Myocyte (in vitro differentiated cells): ENCODE measurements at places on chromosomes 1 and 21. TPM values are rescaled to one million over a fixed set of nuclear protein-coding genes. Genes with fewer than 3 reads are reported as not detected.

DCST2 gene
- total RNA-seq: not detected in 2 replicates

- no peak for DNase-seq
Measured at GRCh38 chr1:58657082-58657481, 42.8 kb downstream of the MYSM1 start.

GRCh38 chr1:169466259-169467230 is 19.2 kb downstream of the SLC19A2 start:
- DNase-seq: peak; percentile 47

DNA sequence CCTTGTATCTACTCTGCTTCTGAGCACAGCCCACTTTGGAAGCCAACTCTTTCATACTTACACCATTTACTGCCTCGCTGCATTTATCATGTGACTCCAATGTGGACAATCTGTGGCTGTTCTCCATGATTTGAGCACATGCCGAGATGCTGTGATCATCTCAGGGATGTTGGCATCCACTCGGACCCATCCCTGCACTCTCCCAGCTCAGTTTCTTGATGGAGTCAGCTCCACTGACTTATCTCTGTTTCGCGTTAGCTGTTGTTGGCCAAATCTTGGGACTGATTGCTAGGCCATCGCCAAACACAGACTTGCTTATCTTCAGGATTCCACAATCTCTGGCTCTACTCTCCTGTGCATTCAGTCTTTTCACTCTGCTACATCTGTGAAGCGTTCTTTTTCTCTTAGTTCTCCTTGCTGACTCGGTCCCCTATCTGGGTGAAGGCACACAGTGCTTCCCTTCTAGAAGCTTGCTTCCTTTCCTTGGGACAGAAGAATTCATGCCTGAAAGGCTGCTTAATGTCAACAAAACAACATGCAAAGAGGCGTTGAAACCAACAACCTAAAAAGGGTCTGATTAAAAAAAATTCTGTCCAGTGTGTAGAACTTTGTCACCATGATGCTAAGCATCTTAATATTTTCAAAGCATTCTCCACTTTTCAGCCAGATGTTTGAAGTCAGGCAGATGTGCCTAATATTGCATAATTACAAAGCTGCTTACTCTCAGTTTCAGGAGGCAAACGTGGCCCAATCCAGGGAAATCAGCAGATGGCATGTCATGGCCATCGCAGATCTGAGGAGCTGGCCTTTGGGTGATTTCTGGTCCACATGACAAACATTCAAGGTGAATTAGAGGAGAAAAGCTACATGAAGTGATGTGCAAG is 120.7 kb downstream of the NGF start:
- no peak for DNase-seq

DNA sequence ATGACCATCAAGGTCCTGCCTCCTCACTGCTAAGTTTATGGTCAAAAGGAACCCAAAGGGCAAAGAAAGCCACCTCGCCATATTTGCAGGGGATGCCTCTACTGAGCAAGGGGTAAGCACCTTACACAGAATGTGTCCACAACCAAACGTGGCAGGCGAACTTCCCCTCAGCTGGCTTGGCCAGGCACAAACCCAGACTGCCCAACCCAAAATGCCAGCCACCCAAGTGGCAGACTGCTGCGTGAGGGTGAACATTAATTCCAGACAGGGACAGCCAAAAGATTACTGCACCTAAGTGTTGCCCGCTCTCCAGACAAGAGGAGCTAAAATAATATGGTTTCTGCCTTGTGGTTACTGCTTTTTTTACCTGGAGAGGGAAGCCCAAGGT is 16.0 kb downstream of the ZNF697 start:
- DNase-seq: no peak

BLACAT1 gene
- total RNA-seq: not detected in 2 replicates

- no peak for DNase-seq
Measured at GRCh38 chr1:82492159-82492558, 691.4 kb downstream of the ADGRL2 start.

CFAP57 gene
- 0.21 and 0.47 TPM in 2 replicates for total RNA-seq

SLC19A2 gene
- 11.2 and 14.6 TPM in 2 replicates for total RNA-seq

- DNase-seq: peak; percentile 34
Measured at GRCh38 chr1:38586993-38587646, 272.5 kb downstream of the RRAGC start.

- DNase-seq: no peak
Measured at GRCh38 chr21:29508301-29508700, 209.6 kb downstream of the BACH1 start.

FGR gene
- total RNA-seq: 0.05 and 0.29 TPM in 2 replicates

DNA sequence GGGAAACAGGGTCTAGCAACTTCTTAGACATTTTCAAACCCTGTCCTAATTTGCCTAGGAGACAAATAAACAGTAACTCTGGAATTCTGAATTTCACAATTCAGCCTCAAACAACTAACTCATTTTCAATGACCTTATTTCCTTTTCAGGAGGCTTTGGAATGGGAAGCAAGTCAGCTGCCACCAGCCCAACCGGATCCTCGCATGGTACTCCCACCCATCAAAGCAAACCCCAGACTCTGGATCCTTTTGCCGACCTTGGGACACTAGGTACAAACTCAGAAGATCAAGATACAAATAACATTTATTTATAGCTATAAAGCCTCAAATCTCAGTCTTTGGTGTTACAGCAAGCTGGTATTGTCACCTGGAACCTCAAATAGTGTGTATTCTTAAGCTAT is 18.9 kb upstream of the LEPR start:
- DNase-seq: no peak

TFF2 gene
- total RNA-seq: not detected in 2 replicates

- DNase-seq: no peak
Measured at GRCh38 chr1:157955221-157955620, 38.2 kb upstream of the KIRREL1 start.

- DNase-seq: no peak
Measured at GRCh38 chr1:195664628-195665027, 943.6 kb downstream of the KCNT2 start.

GRCh38 chr1:207344221-207344620 is 22.7 kb downstream of the CD55 start:
- DNase-seq: no peak

- DNase-seq: no peak
Measured at GRCh38 chr1:9590201-9590600, 1.5 kb downstream of the TMEM201 start.

- DNase-seq: peak; percentile 85
Measured at GRCh38 chr1:202697038-202697437, 13.2 kb downstream of the SYT2 start.

- DNase-seq: no peak
Measured at GRCh38 chr1:88662723-88663122, 21.4 kb upstream of the PKN2 start.

BTBD19 gene
- 5.4 and 20.8 TPM in 2 replicates for total RNA-seq

INSRR gene
- 0.05 TPM in 1 of 2 replicates, not detected in the other for total RNA-seq

- peak; percentile 86 for DNase-seq
Measured at GRCh38 chr1:240526312-240526711, 85.6 kb downstream of the GREM2 start.

DNA sequence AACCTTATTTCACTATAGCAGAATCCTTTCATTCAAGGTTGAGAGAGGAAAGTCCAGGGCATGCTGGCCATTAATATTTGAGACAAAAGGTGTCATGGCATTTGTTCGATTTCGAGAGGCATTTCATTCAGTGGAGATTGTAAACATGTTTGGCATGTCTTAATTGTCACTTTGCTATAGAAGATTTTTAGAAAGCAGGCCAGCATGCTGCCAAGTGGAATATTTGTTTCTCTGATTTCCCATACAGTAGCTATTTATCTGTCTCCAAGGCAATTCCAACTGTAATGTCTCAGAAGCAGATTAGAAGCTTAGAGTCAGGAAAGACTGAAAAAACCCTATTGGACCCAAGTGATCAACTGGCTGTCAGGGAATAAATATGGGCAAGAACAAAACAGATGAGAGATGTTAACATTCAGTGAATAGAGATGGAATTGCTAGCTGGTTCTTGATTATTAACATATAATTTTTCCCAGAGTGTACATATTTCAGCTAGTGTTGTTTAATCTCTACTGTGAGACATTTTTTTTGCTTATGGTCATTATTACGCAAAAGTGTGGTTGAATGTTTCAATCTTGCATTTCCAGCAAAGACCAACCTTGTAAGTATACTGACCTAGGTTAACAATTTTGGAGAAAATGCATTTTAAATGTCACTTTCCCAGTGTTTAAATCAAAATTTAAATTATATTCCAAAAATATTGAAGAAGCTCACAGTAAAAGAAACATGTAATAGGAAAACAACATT is 174.6 kb downstream of the KCNK2 start:
- no peak for DNase-seq

GRCh38 chr1:185627171-185627570 is 107.0 kb upstream of the HMCN1 start:
- no peak for DNase-seq

DNA sequence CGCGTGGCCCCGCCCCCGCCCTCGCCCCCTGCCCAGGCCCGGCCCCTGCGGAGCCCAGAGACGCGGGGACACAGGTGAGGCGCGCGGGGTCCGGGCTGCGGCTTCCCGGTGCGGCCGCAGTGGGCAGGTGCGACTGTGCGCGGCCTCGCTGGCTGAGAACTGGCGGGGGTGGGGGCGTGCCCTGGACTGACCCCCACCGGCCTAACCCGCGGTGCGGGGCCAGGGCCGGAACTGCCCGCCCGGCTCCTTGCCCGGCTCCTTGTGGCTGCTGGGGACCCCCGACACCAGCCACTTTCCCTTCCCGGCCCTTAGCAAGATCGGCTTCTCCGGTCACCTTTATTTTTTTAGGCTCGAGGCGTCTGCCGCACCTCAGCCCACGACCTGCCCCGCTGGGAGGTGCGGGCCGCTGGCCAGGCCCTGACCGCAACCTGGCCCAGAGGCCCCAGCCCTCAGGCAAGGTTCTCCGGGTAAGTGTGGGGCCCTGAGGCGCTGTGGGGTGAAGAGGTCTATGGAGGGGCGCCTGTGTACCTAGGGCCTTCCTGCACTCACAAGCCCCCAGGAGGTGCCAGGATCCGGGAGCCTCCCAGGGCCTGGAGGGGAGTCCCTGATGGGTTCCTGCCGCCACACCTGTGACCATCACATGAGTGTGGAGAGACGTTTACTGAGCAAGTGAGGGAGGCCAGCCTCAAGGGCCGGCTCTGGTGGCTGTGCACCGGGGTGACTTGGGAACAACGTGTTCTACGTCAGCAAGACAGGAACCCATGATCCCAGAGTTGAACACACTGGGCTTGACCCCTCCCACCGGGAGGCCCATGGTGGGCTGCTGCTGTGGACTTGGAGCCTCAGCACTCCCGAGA is at the start of gene SMIM1:
TSS of gene SMIM1 (plus strand) at position 35 of the 857 bp plus-strand sequence. CDS start 2,625 bp downstream, outside the sequence.
- DNase-seq: no peak

MPL gene
- 0.08 TPM in 1 of 2 replicates, not detected in the other for total RNA-seq

ILDR2 gene
- 0.13 and 0.21 TPM in 2 replicates for total RNA-seq

DNA sequence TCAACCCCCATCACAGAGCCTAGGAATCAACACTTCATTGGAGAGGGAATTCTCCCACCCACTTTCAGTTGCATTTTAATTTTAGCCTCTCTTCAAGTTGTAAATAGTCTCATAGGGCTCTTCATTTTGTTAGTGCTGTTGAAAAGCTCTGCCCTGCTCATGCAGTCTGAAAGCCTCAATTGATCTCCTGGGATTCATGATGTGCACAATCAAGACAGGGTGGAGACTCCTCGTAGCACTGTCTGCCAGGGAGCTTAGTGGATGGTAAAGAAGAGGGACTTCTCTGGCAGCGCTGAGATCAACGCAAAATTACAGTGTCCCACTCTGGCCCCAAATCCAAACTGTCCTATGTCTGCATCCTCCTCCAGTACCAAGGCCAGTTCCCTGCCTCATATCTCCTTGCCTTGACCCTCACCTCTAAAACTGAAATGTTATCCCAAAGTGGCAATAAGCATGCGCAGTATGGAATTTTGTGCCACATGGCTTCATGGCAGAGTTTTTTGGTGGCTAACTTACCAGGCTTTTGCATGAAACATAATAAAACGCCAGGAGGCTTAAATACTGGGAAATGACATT is 282.2 kb downstream of the CACNA1E start:
- no peak for DNase-seq

OR10T2 gene
- not detected in 2 replicates for total RNA-seq

DNA sequence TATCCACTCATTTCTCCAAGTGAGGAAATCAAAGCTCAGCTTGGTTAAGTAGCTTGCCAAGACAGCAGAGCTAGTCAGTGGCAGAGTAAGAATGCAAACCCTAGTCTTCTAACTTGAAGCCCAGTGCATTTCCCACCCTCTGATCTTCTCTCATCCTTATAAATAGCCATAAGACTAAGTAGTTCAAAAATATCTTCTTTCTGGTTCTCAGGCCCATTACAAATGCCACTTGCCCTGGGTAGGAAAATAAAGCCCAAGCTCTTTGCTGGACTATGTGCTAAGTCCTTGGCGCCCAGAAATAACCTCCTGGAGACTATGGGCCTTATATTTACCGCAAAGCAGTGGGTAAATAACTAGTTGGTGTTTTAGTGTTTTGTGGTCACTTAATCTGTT is 505.8 kb downstream of the PLPP3 start:
- DNase-seq: peak; percentile 90

POTED gene
- total RNA-seq: not detected in 2 replicates

GRCh38 chr21:26747216-26747615 is 98.0 kb downstream of the ADAMTS1 start:
- no peak for DNase-seq

GRCh38 chr1:27413004-27413403 is 20.6 kb downstream of the GPR3 start:
- no peak for DNase-seq

DNA sequence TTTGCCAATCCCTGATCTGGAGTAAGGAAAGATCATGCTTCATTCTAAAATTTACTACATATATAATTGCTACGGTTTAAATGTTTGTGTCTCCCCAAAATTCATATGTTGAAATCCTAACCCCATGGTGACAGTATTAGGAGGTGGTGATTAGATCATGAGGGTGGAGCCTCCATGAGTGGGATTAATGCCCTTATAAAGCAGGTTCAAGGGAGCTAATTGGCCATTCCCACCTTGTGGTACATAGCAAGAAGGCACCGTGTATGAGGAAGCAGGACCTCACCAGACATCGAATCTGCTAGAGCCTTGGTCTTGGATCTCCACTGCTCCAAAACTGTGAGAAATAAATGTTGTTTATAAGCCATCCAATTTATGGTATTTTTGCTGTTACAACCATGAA is 55.5 kb downstream of the GADD45A start:
- no peak for DNase-seq

DNA sequence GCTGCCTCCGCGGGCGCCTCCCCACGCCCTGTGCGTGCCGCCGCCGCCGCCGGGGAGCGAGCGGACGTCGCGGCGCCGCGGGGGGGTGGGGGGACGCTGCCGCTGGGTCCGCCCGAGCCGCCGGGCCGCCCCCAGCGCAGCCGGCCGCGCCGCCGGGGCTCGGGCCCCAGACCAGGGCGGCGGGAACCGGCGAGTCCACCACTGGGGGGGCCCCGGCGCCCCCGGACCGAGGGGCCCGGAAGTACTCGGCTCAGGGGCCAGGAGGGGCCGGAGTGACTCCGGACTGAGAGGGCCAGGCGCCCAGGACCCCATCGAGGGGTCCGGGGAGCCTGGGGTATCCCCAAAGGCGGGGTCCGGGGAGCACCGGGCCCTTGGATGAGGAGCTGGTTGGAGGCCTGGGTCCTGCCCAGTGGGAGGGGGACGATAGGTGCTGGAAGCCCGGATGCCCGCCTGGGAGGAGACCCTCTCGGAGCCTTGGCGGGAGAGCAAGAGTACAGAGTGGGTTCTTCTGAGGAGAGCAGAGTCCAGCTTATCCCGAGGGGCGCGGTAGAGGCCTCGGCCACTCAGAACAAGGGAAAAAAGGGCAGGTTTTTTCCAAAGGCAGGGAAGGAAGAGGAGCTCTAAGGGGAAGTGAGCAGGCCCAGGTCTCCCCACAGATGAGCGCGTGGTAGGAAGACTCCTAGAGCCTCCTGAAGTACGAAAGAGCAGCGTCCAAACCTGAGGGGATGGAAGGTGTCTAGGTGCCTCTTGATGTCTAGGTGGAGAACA is 556 bp downstream of the GMEB1 start:
- DNase-seq: peak; percentile 70

TRIM63 gene
- 18.6 and 26.2 TPM in 2 replicates for total RNA-seq

SMCP gene
- total RNA-seq: not detected in 2 replicates

FAM78B gene
- total RNA-seq: not detected in 2 replicates

DDAH1 gene
- 16.3 and 18.1 TPM in 2 replicates for total RNA-seq

IGSF21 gene
- total RNA-seq: not detected in 2 replicates

RBM15 gene
- 32.2 and 34.7 TPM in 2 replicates for total RNA-seq
